Hematopoietic multipotent progenitor cell treated with erythropoietin and hydrocortisone succinate and interleukin-3 and kit ligand, for 6 days (in vitro differentiated cells): ENCODE measurements at places on chromosomes 4 and X.

- no peak for DNase-seq
Observed at GRCh38 chr4:140854168-140854567, 98.0 kb upstream of the TBC1D9 start.

DNA sequence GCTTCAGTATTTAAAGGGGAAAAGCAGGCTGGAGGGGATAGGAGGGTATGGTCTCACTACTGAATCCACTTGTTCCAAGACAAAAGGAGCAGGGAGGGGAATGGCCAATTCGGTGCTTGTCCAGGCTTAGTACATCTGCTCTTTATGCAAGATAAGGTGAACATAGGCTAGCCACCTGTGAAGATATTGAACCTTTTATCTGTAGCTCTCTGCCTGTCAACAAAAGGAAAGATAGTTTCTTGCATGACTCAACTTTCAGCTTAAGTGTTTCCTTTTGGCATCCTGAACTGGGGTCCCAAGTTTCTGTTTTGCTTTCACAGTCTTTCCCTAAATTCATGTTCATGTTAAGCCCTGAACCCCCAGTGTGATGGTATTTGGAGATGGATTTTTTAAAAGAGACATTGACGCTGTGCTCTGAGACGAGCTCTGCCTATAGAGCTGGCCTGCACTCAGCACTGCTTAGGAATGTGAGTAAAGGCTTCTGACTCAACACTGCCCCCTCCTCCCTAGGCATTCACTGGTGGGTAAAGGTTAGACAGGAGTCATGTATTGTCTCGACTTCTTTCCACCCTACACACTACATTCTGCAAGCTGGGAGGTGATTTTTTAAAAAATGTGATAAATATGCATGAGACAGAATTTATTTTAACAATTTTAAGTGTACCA is 28.2 kb downstream of the FAM149A start:
- peak; percentile 14 for DNase-seq

GRCh38 chr4:81214144-81214880 is 710 bp downstream of the PRKG2 start:
- DNase-seq: peak; percentile 50

DNA sequence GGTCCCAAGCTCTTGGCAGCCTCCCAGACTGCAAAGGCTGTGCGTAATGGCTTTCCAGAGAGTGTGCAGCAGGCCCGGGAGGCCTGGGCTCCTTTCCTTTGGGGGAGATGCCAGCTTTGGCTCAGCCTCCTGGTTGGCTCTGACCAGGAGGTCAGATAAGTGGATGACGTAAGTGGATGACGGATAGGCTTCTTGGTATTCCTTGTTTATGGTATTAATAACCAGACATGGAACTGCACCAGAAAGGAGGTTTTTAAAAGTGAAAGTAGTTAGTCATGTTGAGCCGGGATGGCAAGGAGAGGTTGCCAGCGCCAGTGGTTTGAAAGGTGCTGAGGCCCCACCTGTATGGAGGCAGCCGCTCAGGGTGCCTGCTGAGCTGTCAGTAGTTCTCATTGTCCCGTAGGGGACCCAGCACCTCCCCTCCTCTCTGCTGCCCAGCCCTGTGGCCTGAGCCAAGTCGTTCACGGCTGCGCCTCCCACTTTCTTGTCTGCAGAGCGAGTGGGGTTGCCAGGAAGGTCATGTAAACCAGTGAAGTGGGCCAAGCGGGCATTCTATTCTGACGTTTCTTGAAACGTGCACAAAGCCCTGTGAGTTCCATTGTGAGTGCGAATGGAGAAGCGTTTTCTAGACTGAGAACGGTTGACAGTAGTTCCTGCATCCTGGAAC is 28.7 kb upstream of the STOX2 start:
- peak; percentile 15 for DNase-seq

GRCh38 chr4:3213661-3214250 is 35.2 kb upstream of the MSANTD1 start:
- DNase-seq: no peak

DNA sequence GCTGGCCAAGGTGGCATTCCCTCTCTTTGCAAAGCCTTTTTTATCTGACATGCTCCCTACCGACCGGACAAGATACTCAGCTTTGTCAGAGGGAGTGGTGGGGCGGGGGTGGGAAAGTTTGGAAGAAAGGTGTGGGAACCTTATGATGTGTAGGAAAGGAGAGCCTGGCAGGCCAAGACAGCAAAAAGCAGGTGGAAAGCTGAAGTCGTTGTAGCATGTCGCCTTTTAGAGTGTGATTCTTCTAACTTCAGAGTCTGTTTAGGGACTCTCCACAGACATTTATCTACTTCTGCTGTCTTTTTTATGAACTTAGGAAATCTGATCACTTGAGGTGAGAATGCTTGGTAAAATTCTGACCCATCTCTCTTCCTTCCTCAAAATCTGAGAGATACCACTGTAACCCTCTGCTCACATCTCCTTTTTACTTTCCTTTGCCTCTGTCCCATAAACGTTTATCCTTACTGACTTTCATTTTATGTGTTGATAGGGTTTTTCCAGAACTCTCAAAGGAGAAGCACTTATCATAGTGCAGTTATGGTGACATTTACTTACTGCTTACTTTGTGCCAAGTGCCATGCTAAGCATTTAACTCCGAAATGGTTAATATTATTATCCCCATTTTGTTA is 8.2 kb upstream of the RUFY3 start:
- DNase-seq: no peak

- no peak for DNase-seq
Observed at GRCh38 chrX:137236837-137237236, 203.0 kb upstream of the GPR101 start.

DNA sequence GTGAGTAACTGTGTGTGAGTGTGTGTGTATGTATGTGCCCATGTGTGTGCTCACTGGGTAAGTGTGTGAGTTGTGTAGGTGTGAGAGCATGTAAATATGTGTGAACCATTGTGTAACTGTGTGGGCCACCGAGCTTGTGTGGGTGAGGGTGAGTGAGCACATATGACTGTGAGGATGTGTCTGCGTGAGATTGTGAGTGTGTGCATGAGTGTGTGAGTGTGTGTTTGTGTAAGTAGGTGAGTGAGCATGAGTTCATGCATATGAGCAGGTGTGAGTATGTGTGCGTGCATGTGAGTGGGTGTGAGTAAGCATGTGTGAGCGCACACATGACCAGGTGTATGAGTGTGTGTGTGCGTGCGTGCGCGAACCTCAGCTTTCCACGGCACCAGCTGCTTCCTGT is 1.4 kb upstream of the ATP2B3 start:
- DNase-seq: no peak

- DNase-seq: no peak
Observed at GRCh38 chr4:98641906-98642668, 16.3 kb downstream of the TSPAN5 start.

- DNase-seq: no peak
Observed at GRCh38 chr4:135672202-135672601, 1470.6 kb upstream of the PABPC4L start.
